ENCODE measurements at places on chromosomes 6 and 20.

DNA sequence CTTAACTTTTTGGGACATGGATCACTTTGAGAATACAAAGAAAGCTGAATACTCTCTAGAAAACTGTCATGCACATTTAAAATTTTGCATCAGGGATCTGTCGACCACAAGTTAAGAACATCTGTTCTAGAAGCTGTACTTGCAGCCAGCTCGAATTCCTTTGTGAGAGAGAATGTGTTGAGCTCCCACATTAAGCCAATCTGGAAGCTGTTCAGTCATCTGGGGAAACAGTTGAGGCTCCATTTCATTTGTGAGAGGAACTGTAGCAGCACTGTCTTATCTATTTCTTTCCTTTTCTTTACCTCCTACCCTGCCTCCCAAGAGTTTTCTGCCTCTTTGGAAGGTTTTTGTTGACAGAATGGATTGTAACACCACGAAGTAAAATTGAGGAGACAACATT lies 50.8 kb downstream of the KAT14 start:
- DNase-seq: no peak

- no peak for DNase-seq
These were observed 43.4 kb downstream of the TNFAIP3 start for GRCh38 chr6:137910424-137910834.

GRCh38 chr20:14902432-14903089 lies 565.1 kb upstream of the FLRT3 start:
- no peak for DNase-seq

- DNase-seq: no peak
These were observed 16.8 kb downstream of the SIRPA start for GRCh38 chr20:1912053-1912452.

- DNase-seq: peak; percentile 90
These were observed 2.0 kb downstream of the ZBP1 start for GRCh38 chr20:57618091-57618763.

GRCh38 chr20:44970243-44970757 lies 4.0 kb downstream of the STK4 start:
- no peak for DNase-seq

All from SW480 (cell line).